ENCODE measurements at places on chromosomes 1 and 21.

- DNase-seq: no peak
Observed at GRCh38 chr1:23083714-23084480, 64.6 kb downstream of the KDM1A start.

- no peak for DNase-seq
Observed at GRCh38 chr1:192729500-192729899, 79.3 kb upstream of the RGS2 start.

DNA sequence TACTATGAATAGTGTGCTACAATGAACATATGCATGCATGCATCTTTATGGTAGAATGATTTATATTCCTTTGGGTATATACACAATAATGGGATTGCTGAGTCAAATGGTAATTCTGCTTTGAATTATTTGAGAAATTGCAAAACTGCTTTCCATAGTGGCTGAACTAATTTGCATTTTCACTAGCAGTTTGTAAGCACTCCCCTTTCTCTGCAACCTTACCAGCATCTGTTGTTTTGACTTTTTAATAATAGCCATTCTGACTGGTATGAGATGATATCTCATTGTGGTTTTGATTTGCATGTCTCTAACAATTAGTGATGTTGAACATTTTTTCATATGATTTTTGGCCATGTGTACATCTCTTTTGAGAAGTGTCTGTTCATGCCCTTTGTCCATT is 24.0 kb upstream of the DIRAS3 start:
- DNase-seq: no peak

- no peak for DNase-seq
Observed at GRCh38 chr1:242030071-242030470, 31.2 kb upstream of the MAP1LC3C start.

DNA sequence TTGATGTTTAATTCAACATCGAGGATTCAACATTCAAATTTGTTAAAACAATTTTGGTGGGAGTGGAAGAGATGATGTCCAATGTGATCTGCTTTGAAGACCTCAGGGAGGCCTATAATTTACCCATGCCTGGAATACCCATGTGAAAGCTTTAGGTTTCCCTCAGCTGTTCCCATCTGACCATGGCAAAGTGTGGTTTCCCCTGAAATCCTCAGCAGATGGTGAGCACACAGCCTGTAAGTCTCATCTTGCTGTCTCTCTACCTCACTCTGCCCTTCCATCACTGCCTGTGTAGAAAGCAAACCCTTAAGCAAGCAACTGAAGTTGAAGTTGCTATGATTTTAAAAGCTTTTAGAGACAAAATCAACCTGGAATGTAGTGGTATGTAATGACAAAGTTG is 80.1 kb upstream of the ATF3 start:
- DNase-seq: no peak

GRCh38 chr1:207019161-207019560 is 13.4 kb downstream of the C1orf116 start:
- DNase-seq: no peak

- DNase-seq: peak; percentile 85
Observed at GRCh38 chr1:145978854-145979745, 14.6 kb downstream of the POLR3GL start.

DNA sequence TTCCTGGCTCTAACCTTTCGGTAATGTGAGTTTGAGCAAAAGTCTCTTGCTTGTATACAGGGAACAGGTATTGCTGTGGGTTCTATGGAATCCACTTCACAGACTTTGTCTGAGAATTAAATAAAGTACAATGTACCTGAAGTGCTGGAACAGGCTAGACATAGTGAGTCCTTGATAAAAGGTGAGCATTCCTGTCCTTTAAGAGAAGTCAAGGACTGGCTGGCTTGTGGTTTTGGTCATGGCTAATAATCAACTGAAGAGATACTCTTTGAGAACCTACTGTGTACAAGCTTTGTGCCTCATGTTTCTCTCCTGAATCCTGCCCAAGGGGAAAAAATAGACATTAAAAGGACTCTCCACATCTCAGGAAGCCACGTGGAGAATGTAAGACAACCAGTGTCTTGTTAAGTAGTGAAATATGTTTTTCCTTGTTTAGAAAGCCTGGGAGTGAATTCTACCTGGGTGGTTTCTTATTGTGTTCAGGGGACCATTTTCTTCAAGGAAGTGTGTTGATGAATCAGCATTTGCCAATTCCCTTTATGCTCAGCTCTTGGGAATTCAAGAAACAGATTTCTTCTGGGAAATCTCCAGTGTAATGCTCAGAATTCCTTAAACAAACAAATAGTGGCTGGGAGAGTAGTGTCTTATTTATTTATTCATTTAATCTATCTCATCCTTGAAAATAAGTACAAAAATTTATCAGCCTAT is 55.2 kb upstream of the PLD5 start:
- DNase-seq: no peak

DNA sequence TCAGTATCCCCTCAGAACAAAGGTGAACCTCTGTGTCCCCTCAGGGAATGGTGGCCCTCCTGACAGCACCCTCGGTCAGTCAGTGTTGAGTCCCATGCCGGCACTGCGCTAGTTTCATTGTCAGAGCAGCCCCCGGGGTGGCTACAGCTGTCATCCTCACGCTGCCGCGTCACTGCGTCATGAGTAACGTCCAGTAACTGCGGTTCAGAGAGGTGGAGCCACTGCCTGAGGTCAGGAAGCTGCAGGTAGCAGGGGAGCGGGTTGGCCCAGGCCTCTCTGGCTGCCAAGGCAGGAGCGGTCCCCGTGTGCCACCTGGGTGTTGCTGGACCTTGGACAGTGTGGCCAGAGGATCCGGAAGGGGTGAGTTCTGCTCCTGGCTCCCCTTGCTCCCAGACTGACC is 20.2 kb upstream of the WNT4 start:
- no peak for DNase-seq

DNA sequence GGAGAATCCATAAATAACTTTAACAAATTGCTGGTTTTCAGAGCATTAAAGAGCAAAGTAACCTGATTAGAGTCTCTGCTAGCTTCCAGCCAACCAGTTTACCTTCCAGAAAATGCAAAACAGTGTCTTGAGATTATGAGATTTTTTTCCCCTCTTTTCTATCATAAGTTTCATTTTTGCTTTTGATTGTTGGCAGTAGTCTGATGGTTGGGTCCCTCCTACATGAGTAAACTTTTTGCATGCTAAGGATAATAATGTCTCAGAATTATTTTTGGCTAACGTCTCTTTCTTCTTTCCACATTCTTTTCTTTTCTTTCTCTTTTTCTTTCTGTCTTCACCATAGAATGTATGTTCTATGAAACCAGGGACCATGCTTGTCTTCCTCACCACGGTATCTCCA is 6.3 kb upstream of the ADAMTS5 start:
- DNase-seq: no peak

DNA sequence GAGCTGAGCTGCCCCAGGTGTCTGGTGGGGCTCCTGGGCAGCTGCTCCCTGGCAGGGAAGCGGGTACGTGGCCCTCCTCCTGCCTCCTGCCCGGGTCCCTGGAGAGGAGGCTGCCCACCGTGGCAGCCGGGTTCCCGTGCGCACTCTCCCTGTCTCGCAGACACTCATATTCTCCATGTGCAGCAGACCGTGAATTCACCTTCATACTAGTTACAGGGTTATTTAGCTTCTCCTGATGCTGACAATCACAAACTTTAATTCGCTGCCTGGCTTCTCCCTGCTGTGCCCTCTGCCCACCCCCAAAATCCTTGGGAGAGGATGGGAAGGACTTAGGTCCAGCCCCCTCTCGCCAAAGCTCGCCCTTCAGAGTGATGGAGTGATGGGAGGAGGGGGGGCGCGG is 95.3 kb downstream of the CASZ1 start:
- DNase-seq: no peak

All from activated naive CD8-positive, alpha-beta T cell treated with anti-CD3 and anti-CD28 coated beads for 36 hours (primary cell).